Endothelial cell (in vitro differentiated cells): ENCODE measurements at places on chromosomes 7 and 10. TPM values are rescaled to one million over a fixed set of nuclear protein-coding genes. Genes with fewer than 3 reads are reported as not detected.

INHBA gene
- total RNA-seq: 0.08 TPM

- peaks cover 12% of the 10 kb centered on the region for H3K27me3 ChIP-seq
- DNase-seq: no peak
- H3K4me3 ChIP-seq: no peak overlapping the region
- H3K27ac ChIP-seq: no peak overlapping the region
- H3K36me3 ChIP-seq: no peaks in the 10 kb centered on the region
Observed at GRCh38 chr7:76394957-76395356, 14.5 kb downstream of the SSC4D start.

DNA sequence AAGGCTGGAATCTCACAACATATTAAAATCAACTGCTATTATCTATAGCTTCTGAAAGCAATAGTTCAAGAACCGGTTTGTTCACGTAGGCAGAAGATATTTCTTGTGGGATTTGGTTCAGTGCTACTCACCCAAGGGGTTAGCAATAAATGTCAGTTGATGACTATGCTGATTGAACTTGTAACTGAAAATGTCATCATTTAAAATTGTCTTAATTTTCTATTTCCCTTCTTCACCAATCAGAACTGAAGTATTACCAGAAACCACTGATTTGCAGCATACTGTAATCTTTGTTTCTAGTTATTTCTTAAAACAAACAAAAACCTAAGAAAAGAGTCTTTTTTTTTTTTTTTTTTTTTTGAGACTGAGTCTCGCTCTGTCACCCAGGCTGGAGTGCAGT lies 46.1 kb downstream of the CPEB3 start:
- H3K4me1 ChIP-seq: peaks cover 18% of the 10 kb centered on the region
- no peak overlapping the region for H3K4me3 ChIP-seq
- peaks cover under 1% of the 10 kb centered on the region for H3K27me3 ChIP-seq
- no peak overlapping the region for H3K27ac ChIP-seq
- H3K36me3 ChIP-seq: no peaks in the 10 kb centered on the region
- DNase-seq: no peak

DNA sequence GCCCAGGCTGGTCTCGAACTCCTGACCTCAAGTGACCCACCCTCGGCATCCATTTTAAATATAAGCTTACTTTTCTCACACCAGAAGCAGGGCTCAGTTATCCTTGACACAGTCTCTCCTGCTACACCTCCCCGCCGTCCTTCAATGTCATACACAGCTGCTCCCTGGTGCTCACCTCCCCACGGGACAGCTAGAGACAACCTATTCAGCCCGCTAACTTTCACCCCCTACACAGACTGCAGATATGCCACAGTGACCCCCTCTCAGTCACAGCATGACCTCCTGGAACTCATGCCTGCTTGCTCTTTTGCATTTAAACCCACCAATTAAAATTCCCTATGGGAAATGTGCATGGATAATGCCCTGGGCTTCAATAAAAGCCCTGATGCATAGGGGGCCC lies 44.2 kb upstream of the KCNMA1 start:
- no peak overlapping the region for H3K27ac ChIP-seq
- no peak for DNase-seq
- H3K27me3 ChIP-seq: peaks cover 6% of the 10 kb centered on the region
- peaks cover 10% of the 10 kb centered on the region for H3K4me1 ChIP-seq
- H3K36me3 ChIP-seq: no peaks in the 10 kb centered on the region
- H3K4me3 ChIP-seq: no peak overlapping the region

DNA sequence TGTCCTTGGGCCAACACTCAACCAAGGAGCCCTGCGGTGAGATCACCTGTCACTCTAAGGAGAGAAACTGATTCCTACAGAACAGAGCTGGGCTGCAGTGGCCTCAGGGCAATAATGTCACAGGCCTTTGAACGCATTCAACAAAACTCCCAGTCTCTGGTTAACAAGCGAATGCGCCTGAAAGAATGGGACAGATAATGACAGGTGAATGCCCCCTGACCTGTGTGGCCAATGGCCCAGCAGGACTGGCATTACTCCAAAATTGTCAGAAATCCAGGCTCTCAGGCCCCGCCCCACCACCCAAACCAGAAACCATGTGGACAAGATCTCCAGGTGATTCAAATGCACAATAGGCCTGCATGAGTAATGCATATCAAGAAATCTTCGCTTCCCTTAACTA lies 277.7 kb upstream of the KLF6 start:
- no peak overlapping the region for H3K4me3 ChIP-seq
- DNase-seq: no peak
- H3K4me1 ChIP-seq: peaks cover 4% of the 10 kb centered on the region
- no peak overlapping the region for H3K27ac ChIP-seq
- peaks cover 2% of the 10 kb centered on the region for H3K27me3 ChIP-seq

- H3K27me3 ChIP-seq: no peaks in the 10 kb centered on the region
- H3K36me3 ChIP-seq: no peaks in the 10 kb centered on the region
- peaks cover 3% of the 10 kb centered on the region for H3K4me1 ChIP-seq
- H3K4me3 ChIP-seq: no peak overlapping the region
- no peak overlapping the region for H3K27ac ChIP-seq
Observed at GRCh38 chr7:133705596-133705995, 421.5 kb upstream of the LRGUK start.
